Tibial nerve (tissue), 4 donors: ENCODE measurements at places on chromosomes 6 and 20.

- no peaks in the 10 kb centered on the region for H3K36me3 ChIP-seq
- H3K27ac ChIP-seq = no peak overlapping the region
- H3K27me3 ChIP-seq = no peaks in the 10 kb centered on the region
Observed at GRCh38 chr20:38893056-38893564, 33.1 kb upstream of the FAM83D start.

DNA sequence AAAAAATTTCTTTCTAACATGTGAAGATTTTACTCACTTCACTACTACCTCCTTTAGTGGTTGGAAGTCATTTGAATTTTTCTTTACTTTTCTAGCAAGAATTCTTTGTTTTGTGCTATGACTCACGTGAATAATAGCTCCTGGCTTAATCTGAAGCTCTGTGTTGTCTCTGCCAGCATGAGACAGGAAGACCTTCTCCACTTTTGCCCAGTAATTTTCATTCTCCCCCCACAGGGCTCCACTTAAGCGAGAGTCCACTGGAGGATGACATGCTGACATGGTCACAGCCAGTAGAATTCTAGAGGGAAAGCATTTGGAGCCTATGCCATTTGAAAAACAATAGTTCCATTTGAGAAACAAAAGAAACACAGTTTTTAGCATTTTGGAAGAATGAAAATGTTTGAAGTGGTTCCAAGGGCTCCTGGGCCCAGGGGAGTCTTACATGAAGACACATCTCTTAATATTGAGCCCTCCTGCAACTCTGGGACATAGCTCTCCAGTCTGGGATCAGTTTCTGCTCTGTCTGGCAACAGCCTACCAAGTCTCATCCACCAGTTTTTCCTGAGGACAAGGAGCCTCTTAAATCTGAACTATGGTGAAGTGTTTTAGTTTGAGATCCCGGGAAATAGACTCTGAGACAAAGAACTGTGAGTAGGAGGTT lies 231.4 kb downstream of the PAX1 start:
- no peaks in the 10 kb centered on the region for H3K4me1 ChIP-seq
- H3K36me3 ChIP-seq = no peaks in the 10 kb centered on the region
- no peak for DNase-seq
- H3K4me3 ChIP-seq = no peak overlapping the region
- H3K27me3 ChIP-seq = no peaks in the 10 kb centered on the region

DNA sequence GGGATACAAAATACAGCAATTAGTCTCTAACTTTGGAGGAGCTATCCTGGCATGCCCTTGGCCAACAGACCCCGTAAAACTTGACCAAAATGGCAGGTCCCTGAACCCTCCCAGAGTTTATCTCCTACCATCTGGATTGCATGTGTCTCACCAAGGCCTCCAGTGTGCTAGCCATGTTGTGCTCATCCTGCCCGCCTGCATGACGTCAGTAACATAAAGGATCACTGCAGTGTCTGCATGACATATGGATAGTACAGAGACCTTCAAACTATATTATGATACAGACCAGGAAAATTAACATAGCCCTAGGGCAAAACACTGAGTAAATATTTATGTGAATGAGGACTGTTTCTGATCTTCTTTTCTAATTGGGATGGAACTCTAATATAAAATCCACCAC lies 25.3 kb downstream of the CPXM1 start:
- H3K36me3 ChIP-seq = no peaks in the 10 kb centered on the region
- H3K27me3 ChIP-seq = peaks cover 9% of the 10 kb centered on the region
- no peak overlapping the region for H3K4me3 ChIP-seq
- no peak for DNase-seq
- no peak overlapping the region for H3K27ac ChIP-seq
- H3K4me1 ChIP-seq = no peaks in the 10 kb centered on the region

- no peaks in the 10 kb centered on the region for H3K27me3 ChIP-seq
- no peak overlapping the region for H3K4me3 ChIP-seq
- H3K4me1 ChIP-seq = no peaks in the 10 kb centered on the region
- peak overlapping the region; percentile 22 for H3K27ac ChIP-seq
- H3K36me3 ChIP-seq = no peaks in the 10 kb centered on the region
Observed at GRCh38 chr6:46932526-46933319, 11.0 kb upstream of the ADGRF5 start.

DNA sequence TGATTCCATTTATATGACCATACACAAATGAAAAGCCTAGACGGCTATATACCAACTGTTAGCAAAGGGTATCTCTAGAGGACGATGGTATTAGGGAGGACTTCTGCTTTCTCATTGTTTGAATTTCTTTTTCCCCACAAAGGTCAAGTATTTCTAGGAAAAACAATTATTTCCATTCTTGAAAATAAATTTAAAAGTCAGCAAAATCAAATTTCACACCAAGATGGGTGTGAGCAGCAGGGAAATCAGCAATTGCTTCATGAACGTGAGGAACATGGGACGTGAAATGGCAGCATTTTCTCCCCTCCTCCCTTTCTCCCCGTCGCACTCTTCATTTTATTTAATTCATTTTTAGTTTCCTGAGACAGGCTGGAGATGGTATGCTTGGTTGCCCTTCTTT lies 5.2 kb upstream of the ZFAND3 start:
- no peak overlapping the region for H3K27ac ChIP-seq
- H3K4me1 ChIP-seq = peaks cover 8% of the 10 kb centered on the region
- no peaks in the 10 kb centered on the region for H3K36me3 ChIP-seq
- H3K27me3 ChIP-seq = no peaks in the 10 kb centered on the region

DNA sequence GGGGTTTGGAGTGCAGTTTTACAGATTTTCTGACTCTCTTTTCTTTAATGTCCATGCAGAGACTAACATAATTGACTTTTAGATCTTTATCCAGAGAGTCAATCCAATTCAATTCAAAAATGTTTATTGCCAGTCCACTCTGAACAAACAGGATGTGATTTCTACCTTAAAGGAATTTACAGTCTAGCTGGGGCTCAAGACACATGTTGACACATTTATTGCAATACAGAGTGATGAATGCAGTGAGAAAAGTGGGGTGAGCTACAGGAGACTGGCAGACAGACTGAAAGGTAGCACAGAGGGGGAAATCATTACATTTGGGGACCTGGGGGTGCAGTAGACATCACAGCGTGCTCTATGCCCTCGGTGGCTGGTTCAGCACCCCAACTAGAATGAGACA lies 193.9 kb downstream of the SLC24A3 start:
- no peaks in the 10 kb centered on the region for H3K36me3 ChIP-seq
- no peaks in the 10 kb centered on the region for H3K27me3 ChIP-seq
- H3K27ac ChIP-seq = no peak overlapping the region
- no peak for DNase-seq

- H3K4me3 ChIP-seq = no peak overlapping the region
- H3K4me1 ChIP-seq = no peaks in the 10 kb centered on the region
- no peak overlapping the region for H3K27ac ChIP-seq
- H3K27me3 ChIP-seq = no peaks in the 10 kb centered on the region
Observed at GRCh38 chr6:113788586-113788985, 68.6 kb upstream of the MARCKS start.

DNA sequence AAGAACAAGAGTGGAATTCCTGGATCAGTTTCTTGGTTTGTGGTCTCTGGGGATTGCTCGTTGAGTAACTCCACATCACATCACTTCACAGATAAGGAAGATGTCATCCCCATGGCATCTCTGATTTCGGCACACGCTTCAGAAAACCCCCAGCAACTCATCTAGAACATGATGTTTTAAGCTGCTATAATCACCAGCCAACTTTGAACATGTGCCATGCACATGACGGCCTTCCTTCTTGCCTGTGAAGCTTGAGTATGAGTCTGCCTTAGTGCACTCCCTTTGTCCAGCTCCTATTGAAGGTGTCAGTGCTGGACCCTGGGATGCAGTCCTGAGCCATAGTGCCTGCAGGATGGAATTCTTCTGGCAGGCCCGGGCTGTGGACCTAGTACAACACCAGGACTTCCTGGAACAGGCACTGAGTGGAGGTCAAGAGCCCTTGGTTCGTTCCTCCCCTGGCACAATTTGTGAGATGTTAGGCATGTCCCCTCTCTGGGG lies 231.5 kb upstream of the SUPT3H start:
- H3K4me1 ChIP-seq = peaks cover 13% of the 10 kb centered on the region
- H3K27me3 ChIP-seq = no peaks in the 10 kb centered on the region
- H3K36me3 ChIP-seq = no peaks in the 10 kb centered on the region
- no peak overlapping the region for H3K4me3 ChIP-seq
- H3K27ac ChIP-seq = no peak overlapping the region

DNA sequence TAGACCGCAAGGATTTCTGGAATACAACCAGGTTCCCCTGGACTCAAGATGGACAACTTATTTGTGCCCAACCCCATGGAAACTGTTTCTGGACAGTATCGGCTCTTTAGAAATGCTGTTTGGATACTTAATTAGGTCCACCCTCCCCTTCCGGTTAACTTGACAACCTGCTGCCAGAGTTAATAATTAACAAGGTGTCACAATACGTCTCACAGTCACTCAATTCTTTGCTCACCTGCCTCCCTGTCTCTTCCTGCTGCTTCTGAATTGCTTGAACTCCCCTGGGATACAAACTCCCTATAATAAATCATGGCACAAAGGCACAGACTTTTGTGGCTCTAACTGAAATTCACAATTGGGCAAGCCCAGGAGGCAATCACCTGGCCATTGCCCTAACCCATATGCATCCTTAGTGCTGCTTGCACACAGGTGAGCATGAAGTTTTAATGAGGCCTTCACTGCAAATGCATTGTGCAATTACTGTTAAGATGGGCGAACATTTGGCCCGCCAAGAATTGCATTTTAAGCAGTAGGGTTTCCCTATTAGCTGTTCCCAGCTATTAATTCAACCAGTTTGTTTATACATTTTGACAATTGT lies 504.4 kb upstream of the NOX3 start:
- H3K4me3 ChIP-seq = no peak overlapping the region
- H3K36me3 ChIP-seq = no peaks in the 10 kb centered on the region
- no peaks in the 10 kb centered on the region for H3K4me1 ChIP-seq
- no peaks in the 10 kb centered on the region for H3K27me3 ChIP-seq

- H3K27ac ChIP-seq = peak overlapping the region; percentile 86
- H3K4me1 ChIP-seq = peaks cover 29% of the 10 kb centered on the region
- H3K4me3 ChIP-seq = no peak overlapping the region
- DNase-seq = no peak
- H3K27me3 ChIP-seq = no peaks in the 10 kb centered on the region
Observed at GRCh38 chr20:37314099-37314498, 24.6 kb downstream of the MANBAL start.

- H3K27me3 ChIP-seq = no peaks in the 10 kb centered on the region
- H3K4me1 ChIP-seq = no peaks in the 10 kb centered on the region
- H3K4me3 ChIP-seq = no peak overlapping the region
- DNase-seq = no peak
- H3K36me3 ChIP-seq = peaks cover 91% of the 10 kb centered on the region
Observed at GRCh38 chr6:2783188-2783963, 18.2 kb downstream of the WRNIP1 start.

DNA sequence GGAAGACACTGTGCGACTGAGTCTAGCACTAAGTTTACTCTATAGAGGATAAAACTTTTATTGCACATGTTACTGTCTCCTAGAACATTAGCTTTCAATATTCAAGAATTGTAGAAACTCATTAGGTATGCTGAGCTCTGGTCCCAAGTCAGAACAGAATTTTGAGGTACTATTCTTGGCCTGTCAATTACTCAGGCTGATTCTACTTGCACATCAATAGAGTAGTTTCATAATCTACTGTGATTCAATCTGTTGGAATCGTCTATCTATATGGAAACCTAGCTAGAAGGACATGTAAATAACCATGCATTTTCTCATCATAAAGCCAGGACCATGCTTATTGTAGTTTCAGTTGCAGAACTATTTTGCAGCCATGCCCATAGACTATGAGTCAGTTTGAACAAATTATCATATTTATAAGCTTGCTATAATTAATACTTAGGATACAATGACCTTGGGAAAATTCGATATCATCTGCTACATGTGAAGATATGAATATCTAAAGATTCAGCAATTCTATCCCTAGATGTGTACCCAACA lies 41.6 kb downstream of the FLRT3 start:
- DNase-seq = no peak
- no peaks in the 10 kb centered on the region for H3K27me3 ChIP-seq
- no peak overlapping the region for H3K27ac ChIP-seq
- H3K4me3 ChIP-seq = no peak overlapping the region
- H3K36me3 ChIP-seq = no peaks in the 10 kb centered on the region

- peaks cover 6% of the 10 kb centered on the region for H3K4me1 ChIP-seq
- DNase-seq = no peak
- H3K4me3 ChIP-seq = no peak overlapping the region
- no peaks in the 10 kb centered on the region for H3K27me3 ChIP-seq
- peaks cover 20% of the 10 kb centered on the region for H3K36me3 ChIP-seq
Observed at GRCh38 chr6:136155191-136155590, 94.9 kb downstream of the MTFR2 start.

DNA sequence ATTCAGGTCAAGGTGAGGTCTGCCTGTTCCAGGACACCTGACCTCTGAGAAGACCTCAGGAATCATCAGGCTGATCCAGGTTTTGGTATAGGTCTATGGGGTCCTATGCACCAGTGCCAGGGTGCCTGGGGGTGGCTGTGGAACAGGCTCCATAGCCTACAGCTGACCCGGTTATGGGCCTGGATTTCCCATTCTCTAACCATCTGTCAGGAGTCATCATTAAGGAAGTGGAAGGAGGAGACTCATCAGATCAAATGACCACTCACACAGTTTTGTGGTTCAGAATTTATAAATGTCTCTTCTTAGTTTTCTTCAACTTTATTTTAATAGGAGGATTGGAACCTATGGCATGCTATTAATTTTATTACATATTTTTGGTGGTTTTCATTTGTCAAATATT lies 14.8 kb downstream of the PLA2G7 start:
- no peaks in the 10 kb centered on the region for H3K27me3 ChIP-seq
- H3K27ac ChIP-seq = no peak overlapping the region
- no peak for DNase-seq
- H3K4me3 ChIP-seq = no peak overlapping the region

- no peaks in the 10 kb centered on the region for H3K27me3 ChIP-seq
- H3K4me3 ChIP-seq = no peak overlapping the region
- DNase-seq = no peak
- no peaks in the 10 kb centered on the region for H3K36me3 ChIP-seq
Observed at GRCh38 chr6:170243386-170243785, 47.5 kb downstream of the DLL1 start.

DNA sequence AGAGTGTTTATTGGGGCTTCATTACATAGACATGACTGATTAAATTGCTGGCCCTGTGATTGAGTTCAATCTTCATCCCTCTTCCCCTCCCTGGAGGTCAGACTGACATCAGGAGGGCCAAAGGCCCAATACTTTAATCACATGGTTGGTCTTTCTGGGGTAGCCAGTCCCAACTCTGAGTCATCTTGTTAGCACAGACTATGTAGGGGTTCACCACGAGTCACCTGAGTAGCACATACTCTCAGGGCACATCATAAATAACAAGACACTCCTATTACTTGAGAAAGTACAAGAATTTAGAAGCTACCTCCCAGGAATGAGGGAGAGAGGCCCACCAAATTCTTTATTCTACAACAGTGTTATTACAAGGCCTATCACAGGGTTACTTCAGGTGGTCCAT lies 11.3 kb downstream of the GINS1 start:
- H3K27me3 ChIP-seq = no peaks in the 10 kb centered on the region
- DNase-seq = no peak
- no peaks in the 10 kb centered on the region for H3K4me1 ChIP-seq
- no peaks in the 10 kb centered on the region for H3K36me3 ChIP-seq

GRCh38 chr6:136411025-136411325 lies 121.3 kb upstream of the BCLAF1 start:
- no peaks in the 10 kb centered on the region for H3K36me3 ChIP-seq
- no peak for DNase-seq
